HS-5 (cell line): ENCODE measurements at places on chromosomes 6 and 20.
A peak's percentile ranks its signal among the peaks of the same experiment; 100 is the strongest.

GRCh38 chr6:5078121-5078669, 6.9 kb upstream of the PPP1R3G start:
- no peak for DNase-seq

- DNase-seq, result no peak
Measured at GRCh38 chr6:143179901-143180612, 119.4 kb downstream of the AIG1 start.

DNA sequence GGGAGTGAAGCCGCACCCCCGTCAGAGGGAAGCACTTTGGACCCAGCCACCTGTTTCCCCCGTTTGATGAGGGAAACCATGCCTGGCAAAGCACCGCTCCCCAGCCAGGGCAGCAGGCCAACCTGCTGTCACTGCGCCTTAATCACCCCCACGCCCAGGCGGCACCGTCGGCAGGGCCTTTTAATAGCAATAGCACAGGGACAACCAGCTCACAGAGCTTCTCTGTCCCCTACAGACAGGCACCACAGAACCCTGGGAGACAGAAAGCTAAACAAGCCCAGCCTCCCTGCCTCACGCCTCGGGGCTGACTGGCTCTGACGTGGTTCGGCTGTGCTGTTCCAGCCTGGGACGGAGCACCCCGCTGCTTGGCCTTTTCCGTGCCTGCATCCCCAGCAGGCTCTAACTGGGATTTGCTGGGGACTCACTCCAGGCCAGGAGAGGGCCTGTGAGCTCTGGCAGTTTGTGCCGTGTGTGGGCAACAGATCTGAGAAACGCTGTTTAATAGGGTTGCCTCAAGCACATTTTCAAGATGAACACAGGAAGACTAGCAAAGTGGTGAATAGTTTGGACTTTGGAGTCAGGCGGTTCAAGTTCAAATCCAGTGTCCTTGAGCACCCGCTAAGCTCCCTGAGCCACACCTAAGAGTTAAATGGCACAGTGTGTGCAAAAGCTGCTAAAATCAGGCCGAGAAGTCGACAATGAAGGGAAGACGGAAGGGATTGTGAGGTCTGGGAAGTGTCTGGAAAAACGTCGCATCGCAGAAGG, 223.8 kb downstream of the NRN1 start:
- DNase-seq, result no peak

GRCh38 chr6:80148220-80148619, 41.7 kb downstream of the BCKDHB start:
- DNase-seq, result no peak

DNA sequence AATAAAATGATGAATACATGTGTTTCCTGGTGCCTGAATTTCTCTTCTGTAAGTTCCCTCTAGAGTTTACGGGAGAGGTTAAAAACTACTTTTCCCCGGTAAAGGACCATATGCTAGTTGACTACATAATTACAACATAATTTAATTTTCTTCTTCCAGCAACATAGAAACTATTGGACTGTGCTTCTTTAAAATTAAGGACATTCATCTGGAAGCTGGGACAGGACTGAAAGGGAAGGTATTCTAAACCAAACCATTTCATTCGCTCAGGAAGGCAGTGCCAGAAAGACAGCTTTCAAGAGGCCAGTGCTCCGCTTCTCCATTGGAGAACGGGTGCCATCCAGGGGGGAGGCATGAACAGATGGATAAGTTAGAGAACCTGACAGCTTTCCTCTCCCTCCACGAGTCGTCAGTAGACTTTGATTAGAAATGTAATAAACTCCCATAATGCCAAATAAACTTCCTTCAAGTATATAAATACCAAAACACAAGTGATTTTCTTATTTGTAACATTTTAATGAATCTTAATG, 458.0 kb upstream of the SOX4 start:
- no peak for DNase-seq

DNA sequence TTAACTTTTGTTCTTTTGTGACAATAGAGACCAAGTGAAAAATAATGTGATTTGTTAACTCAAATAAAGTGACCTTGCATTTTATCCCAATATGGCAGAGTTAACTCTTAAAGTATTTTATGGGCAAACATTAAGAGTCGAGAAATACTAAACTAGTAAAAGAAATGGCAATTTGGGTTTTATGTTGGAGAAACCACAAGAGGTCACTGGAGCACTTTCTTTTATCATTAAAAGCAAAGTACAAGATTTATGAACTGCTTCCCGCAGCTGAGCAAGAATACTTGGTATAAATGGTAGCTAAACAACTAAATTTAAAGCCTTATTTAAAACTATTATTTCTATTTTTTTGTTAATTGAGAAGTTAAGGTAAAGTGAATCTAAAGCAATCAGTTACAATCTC, 33.5 kb upstream of the MCM9 start:
- peak; percentile 3 for DNase-seq

- DNase-seq, result no peak
Measured at GRCh38 chr6:32178547-32179440, 589 bp downstream of the RNF5 start.
